ENCODE measurements at places on chromosomes 1 and 21.

GRCh38 chr1:226653311-226653921, 85.7 kb downstream of the ITPKB start:
- peak; percentile 52 for DNase-seq

- no peak for DNase-seq
Measured at GRCh38 chr1:165254376-165254775, 102.1 kb downstream of the LMX1A start.

DNA sequence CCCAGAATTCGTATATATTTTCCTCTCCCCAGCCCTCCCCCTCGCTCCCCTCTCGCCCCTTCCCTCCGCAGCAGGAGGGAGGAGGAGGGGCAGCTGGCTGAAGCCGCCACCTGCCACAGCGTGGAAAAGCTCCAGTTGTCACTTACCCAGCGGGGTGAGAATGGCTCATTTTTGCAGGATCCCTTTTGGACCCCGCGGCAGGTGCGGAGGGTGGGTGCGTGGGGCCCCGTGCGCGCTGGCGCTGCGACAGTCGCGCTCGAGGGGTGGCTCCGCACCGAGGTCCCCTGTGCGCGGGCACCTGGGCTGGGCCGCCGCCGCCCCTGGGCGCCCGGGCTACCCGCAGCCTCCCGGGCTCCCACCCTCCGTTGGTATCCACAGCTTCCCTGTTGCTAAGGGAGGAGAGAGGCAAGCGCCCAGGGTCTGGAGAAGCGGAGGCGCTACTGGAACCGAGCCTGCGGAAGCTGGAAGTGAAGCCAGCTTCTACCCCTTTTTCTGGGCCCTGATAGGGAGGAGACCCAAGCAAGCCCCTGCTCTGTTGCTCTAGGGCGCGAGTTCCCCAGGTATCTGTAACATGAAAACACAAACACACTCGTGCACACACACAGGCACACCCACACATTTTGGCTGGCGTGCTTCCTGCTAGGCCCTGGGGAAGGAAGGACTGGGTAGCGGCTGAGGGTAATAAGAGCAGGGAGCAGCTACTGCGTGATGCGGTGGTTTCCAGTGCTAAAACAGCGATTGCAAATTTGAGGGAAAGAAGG, at the start of gene ERICH3:
TSS of gene ERICH3 (minus strand) at position 442 of the 761 bp plus-strand sequence. CDS start at position 169, 273 bp downstream.
- DNase-seq, result no peak

DNA sequence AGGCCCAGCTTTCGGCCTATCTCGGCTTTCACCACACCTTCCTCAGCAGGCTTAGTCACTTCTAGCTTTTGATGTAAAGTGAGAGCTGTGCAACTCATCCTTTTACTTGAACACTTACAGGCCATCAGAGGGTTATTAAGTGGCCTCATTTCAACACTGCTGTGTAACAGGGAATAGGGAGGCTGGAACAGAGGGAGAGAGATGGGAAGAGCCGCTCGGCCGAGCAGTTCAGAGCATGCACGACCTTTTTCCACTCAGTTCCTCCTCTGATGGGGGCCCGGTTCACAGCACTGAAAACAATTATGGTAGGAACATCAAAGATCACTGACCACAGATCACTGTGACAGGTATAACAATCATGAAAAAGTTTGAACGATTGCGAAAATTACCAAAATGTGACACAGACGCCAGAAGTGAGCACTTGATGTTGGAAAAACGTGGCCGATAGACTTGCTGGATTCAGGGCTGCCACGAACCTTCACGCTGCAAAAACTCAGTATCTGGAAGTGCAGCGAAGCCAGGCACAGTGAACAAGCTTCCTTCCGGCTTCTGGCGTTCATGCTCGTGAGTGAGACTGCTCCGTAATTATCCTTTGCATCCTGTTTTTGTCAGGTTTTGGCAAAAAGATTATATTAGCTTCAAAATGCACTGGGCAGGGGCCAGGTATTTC, 28.6 kb downstream of the AGPAT3 start:
- no peak for DNase-seq

DNA sequence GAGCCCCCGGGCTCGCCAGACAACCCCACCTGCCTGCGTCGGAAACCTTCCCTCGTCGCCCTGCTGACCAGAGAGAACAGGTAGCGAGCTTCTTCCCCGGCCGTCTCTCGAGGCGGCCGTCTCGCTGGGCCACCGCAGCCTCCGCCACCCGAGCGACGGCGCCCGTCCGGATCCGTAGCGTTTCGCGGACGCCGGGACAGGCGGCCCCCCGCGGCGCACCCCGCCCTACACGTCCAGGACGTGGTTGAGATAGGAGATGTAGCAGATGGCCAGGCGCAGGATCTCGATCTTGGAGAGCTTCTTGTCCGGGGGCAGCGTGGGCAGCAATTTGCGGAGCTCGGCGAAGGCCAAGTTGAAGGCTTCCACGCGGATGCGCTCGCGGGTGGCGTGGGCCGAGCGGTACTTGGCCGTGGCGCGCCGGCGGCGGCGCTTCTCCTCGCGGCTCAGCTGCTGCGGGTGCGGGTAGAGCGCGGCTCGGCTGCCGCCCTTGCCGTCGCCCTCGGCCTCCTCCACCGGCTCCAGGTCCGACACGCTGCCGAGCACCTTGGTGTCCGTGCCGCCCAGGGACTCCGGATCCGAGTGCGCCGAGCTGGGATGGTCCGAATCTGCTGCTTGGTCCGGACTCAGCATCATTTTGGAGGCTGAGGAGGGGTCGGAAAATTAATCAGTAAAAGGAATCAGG, 3.0 kb downstream of the NHLH2 start:
- no peak for DNase-seq

- no peak for DNase-seq
Measured at GRCh38 chr21:14961502-14961901, 103.3 kb downstream of the NRIP1 start.

- no peak for DNase-seq
Measured at GRCh38 chr1:6417961-6418667, 1.6 kb downstream of the HES2 start.

DNA sequence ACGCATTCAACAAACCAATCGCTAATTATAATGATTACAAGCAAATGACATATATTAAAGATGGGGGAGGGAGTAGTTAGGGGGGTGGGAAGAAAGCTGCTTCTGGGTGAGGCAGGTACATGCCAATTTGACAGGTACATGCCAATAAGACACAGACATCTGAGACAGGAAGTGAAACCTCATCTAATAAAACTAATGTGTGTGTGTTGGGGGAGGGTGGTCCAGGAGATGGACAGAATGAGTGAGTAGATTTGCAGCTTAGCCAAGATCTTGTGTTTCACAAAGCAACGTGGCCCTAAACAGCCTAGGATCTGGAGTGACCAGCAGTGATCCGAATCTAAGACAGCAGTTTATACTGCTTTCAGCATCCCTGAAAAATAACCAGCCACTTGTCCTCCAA, 10.8 kb downstream of the CFAP45 start:
- no peak for DNase-seq

GRCh38 chr1:92730476-92730875, 54.4 kb downstream of the EVI5 start:
- no peak for DNase-seq

DNA sequence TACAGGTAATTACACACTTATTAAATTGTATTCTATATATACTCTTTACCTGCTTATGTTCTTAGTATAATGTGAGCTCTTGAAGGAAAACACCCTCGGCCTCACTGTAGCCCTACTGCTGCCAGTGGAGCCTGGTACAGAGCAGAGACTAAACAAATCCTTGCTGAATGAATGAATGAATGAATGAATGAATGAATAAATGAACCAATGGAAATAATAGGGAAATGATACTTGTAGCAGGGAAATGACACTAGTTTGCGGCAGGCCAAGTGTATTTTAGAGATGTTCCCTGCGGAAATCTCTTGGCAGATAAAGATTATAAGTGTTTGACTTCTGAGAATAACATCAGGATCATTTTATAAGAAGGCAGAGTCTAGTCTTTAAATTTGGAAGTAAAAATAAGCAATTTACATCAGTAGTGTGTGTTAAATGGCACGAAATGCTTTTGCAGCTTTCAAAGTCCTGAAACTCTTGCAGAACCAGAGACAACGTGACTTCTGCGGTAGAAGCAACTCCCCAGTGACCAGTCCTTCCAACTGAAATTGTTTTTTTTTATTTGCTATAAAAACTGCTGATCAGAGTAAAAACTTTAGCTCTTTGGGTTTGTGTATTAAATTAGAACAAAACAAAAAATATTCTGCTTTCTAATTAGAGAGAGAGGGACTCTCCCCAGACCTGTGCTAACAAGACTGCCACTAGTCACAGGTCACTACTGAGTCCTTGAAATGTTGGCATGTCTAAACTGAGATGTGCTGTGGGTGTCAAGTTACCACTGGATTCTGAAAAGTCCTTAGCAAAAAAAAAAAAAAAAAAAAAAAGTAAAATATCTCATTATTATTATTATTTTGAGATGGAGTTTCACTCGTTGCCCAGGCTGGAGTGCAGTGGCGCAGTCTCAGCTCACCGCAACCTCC, 199.3 kb upstream of the MAP1LC3C start:
- DNase-seq, result no peak

- DNase-seq, result no peak
Measured at GRCh38 chr1:65414538-65414937, 5.9 kb upstream of the LEPR start.

DNA sequence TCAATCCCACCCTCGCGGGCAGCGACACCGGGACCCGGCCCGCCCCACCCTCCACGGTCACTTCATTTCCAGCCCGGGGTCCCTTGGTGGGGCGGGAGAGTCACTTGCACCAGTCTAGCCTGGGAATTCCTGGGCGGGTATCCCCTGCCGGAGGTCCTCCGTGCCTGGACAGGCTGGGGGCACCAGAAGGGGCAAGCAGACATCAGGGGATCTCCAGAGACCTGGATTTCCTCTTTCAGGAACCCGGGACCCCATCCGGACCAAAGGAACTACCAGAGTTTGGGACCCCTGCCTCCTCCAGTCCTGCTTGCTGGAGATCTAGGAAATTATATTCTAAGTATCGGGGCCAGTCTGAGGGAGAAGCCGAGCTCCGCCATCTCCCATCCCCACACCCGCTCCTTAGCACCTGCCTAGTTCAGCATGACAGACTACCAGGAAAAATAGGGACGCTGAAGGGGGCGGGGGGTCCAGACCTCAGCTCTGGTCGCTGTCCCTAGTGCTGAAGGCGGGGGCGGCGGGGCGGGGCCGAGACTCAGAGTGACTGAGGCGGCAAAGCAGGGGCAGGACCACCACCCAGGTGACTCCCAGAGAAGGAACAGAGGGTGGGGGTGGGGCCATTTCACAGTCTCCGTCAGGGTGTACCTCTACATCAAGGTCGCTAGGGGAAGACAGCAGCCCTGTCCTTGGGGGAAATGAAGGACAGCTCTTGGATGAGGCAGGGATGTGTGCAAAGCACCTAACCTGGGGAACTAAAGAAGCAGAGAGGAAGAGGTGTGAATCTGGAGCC, 832 bp downstream of the HCN3 start:
- peak; percentile 76 for DNase-seq

GRCh38 chr1:29676496-29676895, 440.2 kb downstream of the PTPRU start:
- DNase-seq, result no peak

DNA sequence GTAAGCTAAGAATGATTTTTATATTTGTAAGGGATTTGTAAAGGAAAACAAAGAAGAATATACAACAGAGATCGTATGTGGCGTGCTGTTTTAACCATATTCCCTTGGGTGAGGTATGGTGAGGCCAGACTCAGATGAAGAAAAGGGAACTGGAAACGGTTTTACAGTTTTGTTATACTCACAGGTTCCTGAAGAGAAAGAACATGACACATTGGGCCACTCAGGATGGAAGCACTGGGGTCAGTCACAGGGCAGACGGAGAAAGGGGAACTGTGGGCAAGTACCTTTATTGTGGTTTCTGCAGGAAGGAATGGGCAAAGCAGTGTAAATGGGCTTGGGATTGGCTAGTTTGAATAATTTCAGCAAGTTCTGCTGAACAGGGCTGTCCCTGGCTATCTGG, 177.4 kb downstream of the LBR start:
- no peak for DNase-seq

DNA sequence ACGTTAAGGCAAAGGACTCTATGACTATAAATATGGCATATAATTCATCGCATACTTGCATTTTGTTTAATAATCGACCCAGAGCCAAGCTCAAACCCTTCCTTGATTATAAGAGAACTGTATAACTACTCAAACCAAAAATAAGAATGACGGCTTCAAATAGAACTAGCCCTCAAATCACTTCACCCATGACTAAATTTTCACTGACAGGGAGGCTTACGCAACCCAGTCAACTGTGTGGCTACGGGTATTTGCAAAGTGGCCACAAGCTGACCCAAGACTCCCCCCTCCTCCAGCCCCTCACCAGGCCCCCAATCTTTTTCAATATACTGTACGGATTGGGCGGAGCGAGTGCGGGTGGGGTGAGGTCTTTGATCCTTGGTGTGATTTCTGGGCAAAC, 268.3 kb downstream of the ASTN1 start:
- no peak for DNase-seq

- DNase-seq, result peak; percentile 69
Measured at GRCh38 chr1:7915826-7916500, 24.7 kb downstream of the TNFRSF9 start.

- no peak for DNase-seq
Measured at GRCh38 chr1:245538671-245539070, 383.9 kb downstream of the KIF26B start.

- DNase-seq, result no peak
Measured at GRCh38 chr1:161962091-161962887, 61.4 kb downstream of the OLFML2B start.

- DNase-seq, result no peak
Measured at GRCh38 chr1:11752359-11753088, 9.5 kb upstream of the C1orf167 start.

DNA sequence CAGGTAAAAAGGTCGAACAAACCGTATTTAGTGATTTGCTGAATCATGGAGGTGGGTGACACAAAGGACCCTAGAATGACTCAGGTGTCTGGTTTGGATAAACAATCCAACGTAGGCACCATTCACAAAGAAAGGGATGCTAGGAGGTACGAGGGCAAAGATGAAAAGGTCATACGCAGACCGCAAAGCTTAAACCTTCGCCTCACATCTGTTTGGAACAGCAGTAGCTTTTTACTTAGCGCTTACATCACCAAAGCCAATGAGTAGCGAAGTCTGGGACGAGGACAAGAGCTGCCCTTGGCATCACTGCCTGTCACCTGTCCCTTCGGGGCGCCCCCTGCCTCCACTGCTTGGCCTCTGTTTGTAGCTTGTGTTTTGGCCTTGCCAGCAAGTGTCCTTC, 350.2 kb downstream of the SMYD3 start:
- DNase-seq, result no peak

DNA sequence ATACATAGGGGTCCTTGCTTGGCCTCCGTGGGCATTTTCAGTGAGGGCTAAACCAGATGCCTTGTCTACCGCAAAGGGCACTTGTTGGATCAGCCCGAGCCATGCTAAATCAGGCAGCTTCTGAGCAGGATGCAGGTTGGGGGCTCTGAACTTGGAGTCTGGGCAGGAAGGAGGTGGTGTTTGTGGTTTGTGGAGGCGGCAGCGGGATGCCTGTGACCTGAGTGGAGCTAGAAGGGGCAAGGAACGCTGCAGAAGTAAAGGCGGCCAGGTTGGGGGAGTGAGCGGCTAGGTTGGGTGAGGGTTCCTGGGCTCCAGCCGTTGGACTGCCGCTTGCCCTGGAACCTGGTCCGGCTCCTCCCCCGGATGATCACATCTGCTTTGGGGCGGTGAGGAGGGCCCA, 183.9 kb downstream of the CAMTA1 start:
- no peak for DNase-seq

- DNase-seq, result no peak
Measured at GRCh38 chr1:70906800-70907199, 140.8 kb downstream of the PTGER3 start.

GRCh38 chr1:67955591-67955990, 94.8 kb downstream of the DIRAS3 start:
- DNase-seq, result no peak

- no peak for DNase-seq
Measured at GRCh38 chr1:153599847-153600246, 13.1 kb downstream of the S100A16 start.

Measured in activated CD8-positive, alpha-beta memory T cell treated with anti-CD3 and anti-CD28 coated beads, Interleukin-2, amount 50 U/mL, for 4 hours (primary cell).